ENCODE measurements at places on chromosomes 16 and 17. TPM values are rescaled to one million over a fixed set of nuclear protein-coding genes. Genes with fewer than 3 reads are reported as not detected.

CLCN7 gene
- total RNA-seq = 99.8 TPM

CCL3 gene
- total RNA-seq = 0.33 TPM

GRCh38 chr16:17177959-17178905 lies 292.5 kb downstream of the XYLT1 start:
- DNase-seq = no peak
- no peaks in the 10 kb centered on the region for H3K36me3 ChIP-seq
- H3K27ac ChIP-seq = no peak overlapping the region
- H3K4me3 ChIP-seq = no peak overlapping the region

DNA sequence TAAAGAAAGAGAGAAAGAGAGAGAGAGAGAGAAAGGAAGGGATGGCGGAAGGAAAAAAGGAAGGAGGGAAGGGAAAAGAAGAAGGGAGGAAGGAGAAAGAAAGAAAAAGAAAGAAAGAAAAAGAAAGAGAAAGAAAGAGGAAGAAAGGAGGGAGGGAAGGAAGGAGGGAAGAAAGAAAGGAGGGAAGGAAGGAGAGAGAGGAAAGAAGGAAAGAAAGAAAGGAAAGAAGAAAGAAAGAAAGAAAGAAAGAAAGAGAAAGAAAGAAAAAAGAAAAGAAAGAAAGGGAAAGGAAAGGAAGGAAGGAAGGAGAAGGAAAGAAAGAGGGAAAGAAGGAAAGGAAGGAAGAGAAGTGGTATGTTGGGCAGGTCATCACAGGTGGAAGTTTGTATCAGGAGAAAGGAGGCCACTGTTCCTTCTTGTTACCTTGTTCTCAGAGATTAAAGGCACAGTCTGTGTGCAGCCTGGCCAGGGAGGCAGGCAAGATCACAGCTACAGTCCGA lies 19.3 kb downstream of the SLC35G3 start:
- H3K4me1 ChIP-seq = no peaks in the 10 kb centered on the region
- H3K27ac ChIP-seq = no peak overlapping the region
- H3K27me3 ChIP-seq = no peaks in the 10 kb centered on the region
- no peaks in the 10 kb centered on the region for H3K36me3 ChIP-seq
- H3K4me3 ChIP-seq = no peak overlapping the region

- peaks cover 6% of the 10 kb centered on the region for H3K4me1 ChIP-seq
- no peaks in the 10 kb centered on the region for H3K27me3 ChIP-seq
- no peak overlapping the region for H3K4me3 ChIP-seq
Observed at GRCh38 chr17:80364091-80364691, 50.8 kb upstream of the ENDOV start.

DNA sequence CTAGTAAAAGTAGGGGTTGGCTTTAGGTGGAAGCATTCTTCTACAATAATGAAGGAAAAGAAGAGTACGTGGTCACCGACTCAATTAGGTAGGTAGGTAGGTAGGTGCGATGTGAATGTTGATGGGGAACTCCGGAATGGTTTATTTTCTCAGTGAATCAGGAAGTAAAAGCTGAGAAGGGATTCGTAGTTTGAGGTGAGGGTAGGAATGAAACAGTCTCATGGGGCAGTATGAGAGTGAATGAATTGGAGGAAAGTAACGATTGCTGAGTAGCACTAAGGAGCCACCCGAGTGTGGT lies 13.9 kb downstream of the PER1 start:
- peaks cover 56% of the 10 kb centered on the region for H3K4me1 ChIP-seq
- DNase-seq = no peak
- H3K4me3 ChIP-seq = peak overlapping the region; percentile 13

- H3K36me3 ChIP-seq = no peaks in the 10 kb centered on the region
- H3K4me3 ChIP-seq = no peak overlapping the region
- peaks cover 36% of the 10 kb centered on the region for H3K4me1 ChIP-seq
- H3K27ac ChIP-seq = no peak overlapping the region
- no peaks in the 10 kb centered on the region for H3K27me3 ChIP-seq
Observed at GRCh38 chr17:40491486-40491885, 9.9 kb downstream of the TNS4 start.

- no peaks in the 10 kb centered on the region for H3K36me3 ChIP-seq
- DNase-seq = no peak
- H3K4me1 ChIP-seq = peaks cover 5% of the 10 kb centered on the region
Observed at GRCh38 chr16:81565321-81566028, 120.9 kb downstream of the CMIP start.

DNA sequence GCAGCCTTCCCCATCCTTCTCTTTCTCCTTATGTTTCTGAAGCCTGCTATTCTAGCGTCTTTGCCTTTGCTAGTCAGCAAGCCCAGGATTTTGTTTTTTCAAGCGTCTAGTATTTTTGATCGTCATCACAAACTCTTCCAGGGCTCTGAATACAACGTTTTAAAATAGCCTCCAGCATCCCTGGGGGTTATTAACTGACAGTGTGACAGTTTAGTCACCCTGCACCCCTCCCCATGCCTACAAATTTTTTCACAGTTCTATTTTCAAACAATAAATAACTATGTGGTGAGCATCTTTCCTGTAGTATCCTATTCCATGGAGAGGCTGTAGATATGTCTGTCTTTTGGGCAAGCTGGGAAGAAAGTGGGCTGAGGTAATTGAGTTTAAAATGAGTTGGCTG lies 280.9 kb downstream of the MAP2K4 start:
- no peaks in the 10 kb centered on the region for H3K36me3 ChIP-seq
- no peaks in the 10 kb centered on the region for H3K27me3 ChIP-seq
- no peak for DNase-seq
- peaks cover 18% of the 10 kb centered on the region for H3K4me1 ChIP-seq
